Cardiac fibroblast (primary cell): ENCODE measurements at places on chromosomes 6 and 20.

- peak; percentile 71 for DNase-seq
Measured at GRCh38 chr6:90538278-90539046, 48.4 kb downstream of the MAP3K7 start.

GRCh38 chr6:8066108-8066507, 1.9 kb upstream of the BLOC1S5 start:
- no peak for DNase-seq

- DNase-seq, result no peak
Measured at GRCh38 chr20:62555642-62556420, 80.0 kb upstream of the GATA5 start.

GRCh38 chr20:23225407-23226060, 125.1 kb upstream of the NXT1 start:
- DNase-seq, result peak; percentile 96

GRCh38 chr6:8180327-8181159, 78.2 kb upstream of the EEF1E1 start:
- peak; percentile 63 for DNase-seq

- DNase-seq, result no peak
Measured at GRCh38 chr6:166236596-166236995, 68.9 kb upstream of the TBXT start.

DNA sequence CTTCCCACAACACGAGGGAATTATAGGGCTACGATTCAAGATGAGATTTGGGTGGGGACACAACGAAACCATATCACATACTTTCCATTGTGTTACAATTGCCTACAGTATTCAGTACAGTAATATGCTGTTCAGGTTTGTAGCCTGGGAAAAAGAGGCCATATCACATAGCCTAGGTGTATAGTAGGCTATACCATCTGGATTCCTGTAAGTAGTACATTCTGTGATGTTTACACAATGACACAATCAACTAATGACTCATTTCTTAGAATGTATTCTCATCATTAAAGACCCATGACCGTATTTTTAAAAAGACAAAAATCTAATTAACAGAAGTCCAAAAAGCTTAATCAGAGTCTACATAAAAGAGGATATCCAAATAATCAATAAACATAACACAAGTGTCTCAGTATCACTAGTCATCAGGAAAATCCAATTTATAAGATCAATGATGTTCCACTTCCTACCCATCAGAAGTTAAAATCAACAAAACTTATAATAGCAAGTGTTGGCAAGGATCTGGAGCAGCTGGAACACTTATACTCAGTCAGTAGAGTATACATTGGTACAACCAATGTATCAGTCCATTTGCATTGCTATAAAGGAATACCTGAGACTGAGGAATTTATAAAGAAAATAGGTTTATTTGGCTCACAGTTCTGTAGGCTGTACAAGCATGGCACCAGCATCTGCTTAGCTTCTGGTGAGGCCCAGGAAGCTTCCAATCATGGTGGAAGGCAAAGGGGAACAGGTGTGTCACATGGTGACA, 215.9 kb downstream of the CLVS2 start:
- DNase-seq, result peak; percentile 30

- peak; percentile 65 for DNase-seq
Measured at GRCh38 chr20:34112600-34113101, 608 bp upstream of the EIF2S2 start.

DNA sequence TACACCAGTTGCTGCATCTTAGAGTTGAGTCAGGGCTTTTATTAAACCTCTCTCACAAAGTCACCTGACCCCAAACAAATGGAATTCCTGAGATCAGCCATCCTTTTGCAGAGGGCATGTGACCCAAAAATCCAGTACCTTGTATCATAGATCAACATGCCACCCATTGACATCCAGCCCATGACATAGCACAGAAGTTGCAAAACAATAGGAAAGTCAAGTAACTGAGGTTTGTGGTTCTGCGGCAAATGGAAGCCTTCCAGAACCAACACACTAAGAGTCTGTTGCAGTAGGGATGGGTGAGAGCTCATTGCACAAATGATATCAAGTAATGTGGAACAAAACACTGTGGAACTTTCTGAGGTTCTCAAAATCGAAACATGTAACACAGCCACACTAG, 111.2 kb downstream of the PDE7B start:
- peak; percentile 82 for DNase-seq

DNA sequence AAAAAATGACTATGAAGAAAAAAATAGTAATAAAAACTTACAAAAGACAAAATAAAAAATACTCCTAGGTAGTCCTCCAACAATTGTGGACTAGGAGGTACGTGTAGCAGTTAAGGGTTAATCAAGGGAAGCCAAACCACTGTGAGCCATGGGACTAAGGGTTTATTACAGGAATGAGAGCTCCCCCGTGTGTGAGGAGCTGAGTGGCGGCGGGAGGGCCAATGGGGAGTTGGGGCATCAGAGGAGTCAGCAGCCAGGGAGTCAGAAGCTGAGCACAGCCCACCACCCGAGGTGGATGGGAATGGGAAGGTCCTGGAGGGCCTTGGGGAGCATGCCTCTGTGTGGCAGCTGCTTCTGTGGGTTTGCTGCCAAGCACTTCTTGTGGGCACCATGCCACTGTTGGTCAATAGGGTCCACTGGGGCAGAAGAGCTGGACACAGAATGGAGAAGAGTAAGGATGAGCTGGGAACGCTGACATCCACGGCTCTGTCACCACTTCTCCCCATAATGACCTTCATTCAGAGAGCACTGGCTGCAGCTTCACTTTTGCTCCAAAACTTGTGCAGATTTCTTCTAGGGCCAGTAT, 373.3 kb downstream of the CDKAL1 start:
- DNase-seq, result no peak

GRCh38 chr6:110778333-110778732, 36.9 kb downstream of the CDK19 start:
- no peak for DNase-seq

- no peak for DNase-seq
Measured at GRCh38 chr6:8642131-8642530, 206.8 kb upstream of the SLC35B3 start.

DNA sequence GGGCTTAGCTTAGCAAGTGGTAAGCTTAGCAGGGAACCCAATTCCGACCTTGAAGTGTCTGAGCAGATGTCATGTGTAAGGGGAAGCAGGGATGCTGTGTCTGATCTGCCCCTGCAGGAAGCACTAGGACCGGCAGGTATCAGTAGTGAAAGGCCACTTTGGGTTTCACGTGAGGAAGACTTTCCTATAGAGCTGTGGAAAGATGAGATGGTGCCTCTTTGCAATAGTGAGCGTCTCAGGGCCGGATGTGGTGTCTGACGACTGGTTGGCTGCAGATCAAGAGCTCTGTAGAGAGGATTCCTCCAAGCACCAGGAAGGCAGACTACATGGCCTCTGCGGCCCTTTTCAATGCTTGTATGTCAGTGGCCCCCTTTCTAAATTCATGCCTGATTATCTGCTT, 98.3 kb downstream of the TIAM2 start:
- DNase-seq, result peak; percentile 30
